ENCODE measurements at places on chromosomes 1 and 21.

- peak; percentile 20 for DNase-seq
These were observed 17.1 kb downstream of the ARHGEF16 start for GRCh38 chr1:3471356-3472087.

- DNase-seq: peak; percentile 4
These were observed 93.4 kb upstream of the CSF3R start for GRCh38 chr1:36576118-36576517.

- DNase-seq: no peak
These were observed 3.4 kb downstream of the SPATC1L start for GRCh38 chr21:46180778-46181391.

GRCh38 chr21:36247316-36248010, 72.5 kb upstream of the MORC3 start:
- DNase-seq: no peak

DNA sequence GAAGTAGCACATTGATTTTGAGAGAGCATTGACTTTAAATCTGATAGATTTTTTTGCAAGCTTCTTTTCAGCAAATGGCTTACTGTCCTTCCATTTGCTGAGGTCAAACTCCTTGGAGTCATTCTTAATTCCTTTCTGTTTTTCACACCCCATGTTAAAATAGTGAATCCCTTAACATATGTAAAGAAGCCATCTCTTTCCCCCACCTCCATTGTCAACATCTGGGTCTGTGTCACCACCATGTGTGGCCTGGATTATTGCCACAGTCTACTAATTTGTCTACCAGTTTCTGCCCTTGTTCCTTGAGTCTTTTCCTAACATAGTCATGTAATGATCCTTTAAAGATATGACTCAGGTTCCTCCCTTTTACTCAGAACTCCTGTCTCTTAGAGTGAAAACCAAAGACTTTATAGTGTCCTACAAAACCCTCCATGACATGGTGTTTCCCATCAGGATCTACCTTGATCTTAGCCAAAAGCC, 104.7 kb downstream of the ST6GALNAC3 start:
- no peak for DNase-seq

- no peak for DNase-seq
These were observed 353.0 kb downstream of the TGFB2 start for GRCh38 chr1:218698141-218698540.

GRCh38 chr1:173411835-173412742, 65.0 kb upstream of the PRDX6 start:
- no peak for DNase-seq

GRCh38 chr21:27339902-27340301, 373.0 kb upstream of the ADAMTS5 start:
- DNase-seq: peak; percentile 82

DNA sequence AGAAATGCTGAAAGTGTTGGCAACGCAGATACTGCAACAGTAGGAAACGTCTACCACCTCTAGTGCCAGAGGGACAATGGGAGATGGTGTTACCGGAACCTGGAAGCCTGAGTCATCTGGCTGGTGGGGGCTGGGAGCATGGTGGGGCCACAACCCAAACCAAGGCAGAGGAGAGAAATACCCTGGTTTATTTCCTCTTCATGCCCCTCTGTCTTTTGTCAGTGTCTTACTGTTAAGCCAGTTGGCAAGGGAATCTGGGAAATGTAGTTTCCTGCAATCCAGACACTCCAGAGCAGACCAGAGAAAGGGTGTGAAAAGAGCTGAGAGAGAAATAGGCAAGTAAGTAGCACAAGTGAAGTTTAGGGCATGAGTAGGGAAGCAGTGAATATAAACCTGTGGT, 14.8 kb downstream of the DNTTIP2 start:
- DNase-seq: no peak
